Thymus (tissue), 14 donors: ENCODE measurements at places on chromosomes 13 and 19.
A peak's percentile ranks its signal among the peaks of the same experiment; 100 is the strongest.

- DNase-seq, result no peak
- H3K27ac ChIP-seq, result no peak overlapping the region
- peaks cover 2% of the 10 kb centered on the region for H3K27me3 ChIP-seq
- H3K4me1 ChIP-seq, result no peaks in the 10 kb centered on the region
Observed at GRCh38 chr19:42563352-42564210, 31.1 kb downstream of the CEACAM8 start.

- H3K36me3 ChIP-seq, result no peaks in the 10 kb centered on the region
- peak overlapping the region; percentile 50 for H3K4me3 ChIP-seq
- H3K27me3 ChIP-seq, result peaks cover 69% of the 10 kb centered on the region
- no peak overlapping the region for H3K27ac ChIP-seq
Observed at GRCh38 chr13:26051231-26051656, 572 bp downstream of the SHISA2 start.

- peaks cover 40% of the 10 kb centered on the region for H3K36me3 ChIP-seq
- H3K4me3 ChIP-seq, result peak overlapping the region; percentile 54
Observed at GRCh38 chr19:18304458-18305310, 18.2 kb downstream of the LSM4 start.

- H3K4me3 ChIP-seq, result no peak overlapping the region
- no peaks in the 10 kb centered on the region for H3K4me1 ChIP-seq
- DNase-seq, result no peak
- H3K27ac ChIP-seq, result no peak overlapping the region
- H3K27me3 ChIP-seq, result no peaks in the 10 kb centered on the region
- no peaks in the 10 kb centered on the region for H3K36me3 ChIP-seq
Observed at GRCh38 chr19:6963244-6963852, 57.9 kb downstream of the MBD3L2B start.

DNA sequence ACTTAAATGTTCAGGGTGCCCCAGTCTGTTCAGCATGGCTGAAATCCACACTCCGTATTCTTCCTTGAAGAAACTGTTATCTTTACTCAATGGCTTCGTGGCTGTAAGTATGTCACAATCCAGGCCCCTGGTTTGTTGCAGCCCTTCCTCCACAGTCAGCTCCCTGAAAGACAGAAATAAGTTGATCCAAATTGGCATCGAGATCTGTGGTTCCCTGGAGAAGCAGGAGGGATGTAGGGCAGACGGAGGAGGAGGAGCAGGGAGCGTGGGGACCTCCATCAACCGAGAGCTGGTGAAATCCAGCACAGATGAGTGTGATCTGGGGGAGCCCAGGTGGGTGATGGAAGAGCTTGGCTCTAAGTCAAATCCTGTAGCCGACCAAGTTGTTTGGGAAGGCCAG lies 304 bp downstream of the TSPAN16 start:
- H3K27ac ChIP-seq, result no peak overlapping the region
- H3K27me3 ChIP-seq, result peaks cover 16% of the 10 kb centered on the region
- H3K4me1 ChIP-seq, result peaks cover 4% of the 10 kb centered on the region
- no peaks in the 10 kb centered on the region for H3K36me3 ChIP-seq

GRCh38 chr19:13831537-13832467 lies 36.6 kb downstream of the ZSWIM4 start:
- H3K4me1 ChIP-seq, result peaks cover 28% of the 10 kb centered on the region
- no peak overlapping the region for H3K4me3 ChIP-seq
- no peak for DNase-seq
- H3K36me3 ChIP-seq, result peaks cover 16% of the 10 kb centered on the region
- no peak overlapping the region for H3K27ac ChIP-seq

- no peak for DNase-seq
- H3K27me3 ChIP-seq, result no peaks in the 10 kb centered on the region
- peaks cover 67% of the 10 kb centered on the region for H3K36me3 ChIP-seq
- H3K27ac ChIP-seq, result peak overlapping the region; percentile 57
Observed at GRCh38 chr13:46131705-46132104, 26.9 kb upstream of the CPB2 start.

GRCh38 chr19:18109733-18110608 lies 12.4 kb downstream of the MAST3 start:
- H3K4me3 ChIP-seq, result peak overlapping the region; percentile 51
- peaks cover 3% of the 10 kb centered on the region for H3K27me3 ChIP-seq
- no peak overlapping the region for H3K27ac ChIP-seq
- DNase-seq, result no peak

DNA sequence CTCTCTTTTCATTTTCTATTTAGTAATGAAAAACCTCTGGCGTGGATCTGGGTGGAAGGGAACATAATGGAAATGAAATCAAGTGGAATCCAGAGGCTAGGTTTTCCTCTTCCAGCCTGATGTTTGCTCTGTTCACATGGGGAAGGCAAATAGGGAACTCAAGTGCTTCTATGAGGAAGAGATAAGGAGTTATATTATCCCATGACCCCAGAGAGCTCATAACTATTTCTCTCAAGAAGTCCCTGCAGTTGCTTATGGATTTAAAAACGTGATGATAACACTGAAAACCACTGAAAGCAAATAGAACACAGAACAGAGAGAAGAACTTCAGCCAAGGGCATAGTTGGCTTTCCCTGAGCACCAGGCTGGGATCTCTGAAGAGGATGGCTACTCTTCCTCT lies 157.8 kb downstream of the B3GLCT start:
- no peak overlapping the region for H3K27ac ChIP-seq
- no peak overlapping the region for H3K4me3 ChIP-seq
- DNase-seq, result no peak
- no peaks in the 10 kb centered on the region for H3K36me3 ChIP-seq
- H3K4me1 ChIP-seq, result no peaks in the 10 kb centered on the region
- no peaks in the 10 kb centered on the region for H3K27me3 ChIP-seq

GRCh38 chr19:1058112-1058511 lies 8.9 kb upstream of the ARHGAP45 start:
- no peaks in the 10 kb centered on the region for H3K4me1 ChIP-seq
- H3K36me3 ChIP-seq, result peaks cover 52% of the 10 kb centered on the region
- no peak overlapping the region for H3K27ac ChIP-seq
- H3K4me3 ChIP-seq, result no peak overlapping the region
- no peaks in the 10 kb centered on the region for H3K27me3 ChIP-seq

GRCh38 chr19:7506385-7507328 lies 9.2 kb upstream of the ZNF358 start:
- DNase-seq, result no peak
- peaks cover 4% of the 10 kb centered on the region for H3K27me3 ChIP-seq
- no peak overlapping the region for H3K27ac ChIP-seq
- H3K4me3 ChIP-seq, result no peak overlapping the region
- no peaks in the 10 kb centered on the region for H3K36me3 ChIP-seq

- DNase-seq, result no peak
- peaks cover 10% of the 10 kb centered on the region for H3K4me1 ChIP-seq
- no peaks in the 10 kb centered on the region for H3K27me3 ChIP-seq
- H3K27ac ChIP-seq, result no peak overlapping the region
- H3K4me3 ChIP-seq, result no peak overlapping the region
Observed at GRCh38 chr19:41401483-41401882, 3.9 kb downstream of the BCKDHA start.

DNA sequence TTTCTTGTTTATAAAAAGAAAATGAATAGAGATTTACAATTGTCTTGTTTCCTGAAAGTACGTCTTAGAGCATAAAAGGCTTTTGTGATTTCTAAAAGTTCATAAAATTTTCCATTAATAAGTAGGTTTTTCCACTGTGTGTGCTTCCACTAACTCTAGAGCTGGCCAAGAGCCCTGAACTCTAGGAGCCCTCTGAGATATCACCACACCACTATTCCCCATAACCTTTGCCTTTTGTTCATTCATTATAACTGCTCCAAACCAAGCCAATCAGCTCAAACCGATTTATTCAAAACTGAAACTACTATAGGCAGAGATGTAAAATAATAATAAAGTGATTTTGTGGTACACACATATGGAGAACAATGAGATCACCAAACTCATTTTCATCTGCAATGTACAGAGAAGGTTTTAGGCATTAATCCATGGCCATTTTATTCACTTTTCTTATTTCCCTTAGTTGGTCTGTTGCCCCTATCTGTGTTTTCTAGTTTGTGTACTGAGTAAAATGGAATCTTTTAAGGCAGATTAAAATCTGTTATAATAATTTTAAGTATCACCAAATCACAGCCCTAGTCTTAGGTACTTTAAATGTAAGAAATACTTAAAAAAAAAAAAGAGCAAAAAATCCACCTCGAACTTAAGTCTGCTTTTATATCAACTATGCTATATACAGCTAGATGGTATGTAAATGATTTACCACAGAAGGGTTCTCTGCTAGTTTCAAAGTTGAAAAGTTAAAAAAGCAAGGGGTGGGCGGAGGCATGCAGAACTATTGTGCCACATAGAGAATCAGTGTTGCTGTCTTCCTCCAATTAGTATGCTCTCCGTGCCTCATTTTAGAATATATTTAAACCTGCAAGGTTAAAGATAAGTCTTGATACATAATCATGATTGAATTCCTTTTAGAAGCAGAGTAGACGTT lies 311.3 kb downstream of the KLF12 start:
- no peak overlapping the region for H3K4me3 ChIP-seq
- H3K4me1 ChIP-seq, result peaks cover 2% of the 10 kb centered on the region

GRCh38 chr13:114256547-114256946 lies 21.9 kb downstream of the CDC16 start:
- no peak overlapping the region for H3K4me3 ChIP-seq
- H3K4me1 ChIP-seq, result peaks cover 3% of the 10 kb centered on the region
- no peak for DNase-seq

- no peaks in the 10 kb centered on the region for H3K27me3 ChIP-seq
- DNase-seq, result no peak
- no peaks in the 10 kb centered on the region for H3K4me1 ChIP-seq
- no peak overlapping the region for H3K27ac ChIP-seq
Observed at GRCh38 chr13:32173881-32174280, 141.3 kb downstream of the ZAR1L start.

GRCh38 chr19:36113894-36114720 lies 568 bp downstream of the POLR2I start:
- no peak for DNase-seq
- no peaks in the 10 kb centered on the region for H3K27me3 ChIP-seq
- peaks cover 20% of the 10 kb centered on the region for H3K4me1 ChIP-seq
- peak overlapping the region; percentile 87 for H3K27ac ChIP-seq

GRCh38 chr19:50861496-50862286 lies 7.0 kb downstream of the KLK3 start:
- no peaks in the 10 kb centered on the region for H3K4me1 ChIP-seq
- no peak overlapping the region for H3K4me3 ChIP-seq
- no peaks in the 10 kb centered on the region for H3K36me3 ChIP-seq

GRCh38 chr13:95677564-95678266 lies 776 bp downstream of the DNAJC3 start:
- peak overlapping the region; percentile 55 for H3K27ac ChIP-seq
- H3K4me1 ChIP-seq, result peaks cover 5% of the 10 kb centered on the region
- H3K4me3 ChIP-seq, result peak overlapping the region; percentile 84
- no peak for DNase-seq
- no peaks in the 10 kb centered on the region for H3K27me3 ChIP-seq

- H3K27ac ChIP-seq, result no peak overlapping the region
- peaks cover 4% of the 10 kb centered on the region for H3K4me1 ChIP-seq
- H3K4me3 ChIP-seq, result no peak overlapping the region
- H3K36me3 ChIP-seq, result peaks cover 62% of the 10 kb centered on the region
Observed at GRCh38 chr19:39351537-39352064, 9.4 kb downstream of the SAMD4B start.

- no peaks in the 10 kb centered on the region for H3K27me3 ChIP-seq
- H3K4me1 ChIP-seq, result no peaks in the 10 kb centered on the region
- peaks cover 46% of the 10 kb centered on the region for H3K36me3 ChIP-seq
- H3K27ac ChIP-seq, result no peak overlapping the region
Observed at GRCh38 chr19:7426986-7427385, 61.8 kb downstream of the PEX11G start.

- H3K27me3 ChIP-seq, result peaks cover 6% of the 10 kb centered on the region
- H3K27ac ChIP-seq, result no peak overlapping the region
- no peaks in the 10 kb centered on the region for H3K4me1 ChIP-seq
- H3K36me3 ChIP-seq, result no peaks in the 10 kb centered on the region
- DNase-seq, result peak; percentile 22
Observed at GRCh38 chr19:51712461-51713081, 11.2 kb downstream of the HAS1 start.

DNA sequence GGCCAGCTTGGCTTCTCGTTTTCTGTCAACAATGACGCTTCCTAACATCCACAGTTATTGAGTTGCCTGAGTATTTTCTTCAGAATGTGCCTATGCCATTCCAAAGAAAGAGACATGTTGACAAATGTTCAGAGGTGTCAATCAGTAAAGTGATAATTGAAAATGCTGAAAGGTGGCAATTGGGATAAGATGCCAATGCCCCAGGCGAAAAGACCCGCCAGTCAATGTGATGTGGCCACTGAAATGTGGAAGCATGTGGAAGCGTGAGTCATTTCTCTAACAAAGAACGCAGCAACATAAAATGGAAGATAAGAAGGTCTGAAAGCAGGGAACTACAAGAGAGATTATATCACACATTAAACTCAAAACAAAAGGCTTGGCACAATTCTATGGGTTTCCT lies 882.2 kb upstream of the SLC10A2 start:
- H3K4me1 ChIP-seq, result no peaks in the 10 kb centered on the region
- no peak overlapping the region for H3K4me3 ChIP-seq
- H3K27me3 ChIP-seq, result no peaks in the 10 kb centered on the region
- no peaks in the 10 kb centered on the region for H3K36me3 ChIP-seq
- no peak overlapping the region for H3K27ac ChIP-seq
- no peak for DNase-seq

DNA sequence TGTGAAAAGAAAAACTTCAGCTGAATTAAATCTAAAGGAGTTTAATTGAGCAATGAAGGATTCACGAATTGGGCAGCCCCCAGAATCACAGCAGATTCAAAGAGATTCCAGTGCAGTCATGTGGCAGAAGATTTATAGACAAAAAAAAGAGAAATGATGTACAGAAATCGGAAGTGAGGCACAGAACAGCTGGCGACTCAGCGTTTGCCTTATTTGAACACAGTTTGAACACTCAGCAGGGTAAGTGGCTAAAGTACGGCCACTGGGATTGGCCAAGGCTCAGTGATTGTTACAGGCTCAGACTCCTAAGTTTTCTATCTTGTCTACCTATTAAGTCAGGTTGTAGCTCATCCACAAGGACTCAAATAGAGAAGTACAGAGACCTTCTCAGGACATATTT lies 11.6 kb upstream of the CFAP97D2 start:
- no peaks in the 10 kb centered on the region for H3K4me1 ChIP-seq
- no peak overlapping the region for H3K27ac ChIP-seq
- H3K4me3 ChIP-seq, result no peak overlapping the region
- DNase-seq, result no peak

DNA sequence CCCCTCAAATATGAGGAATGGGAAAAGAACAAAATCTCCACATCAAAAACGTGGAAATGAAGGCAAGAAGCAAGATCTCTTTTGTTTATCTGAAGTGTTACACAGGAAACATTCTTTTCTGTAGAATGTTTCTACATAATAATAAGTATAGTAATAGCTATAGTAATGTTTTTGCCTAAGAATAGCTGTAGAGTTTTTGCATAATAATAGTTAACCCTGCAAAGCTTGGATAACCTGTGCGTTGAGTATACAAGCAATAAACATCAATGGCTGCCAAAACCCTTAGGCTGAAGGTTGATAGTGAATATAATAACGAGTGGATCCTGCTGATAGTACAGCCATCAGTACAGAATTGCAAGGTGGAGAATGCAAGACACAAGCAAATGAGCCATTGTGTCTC lies 11.1 kb upstream of the LILRA5 start:
- H3K27me3 ChIP-seq, result no peaks in the 10 kb centered on the region
- H3K4me1 ChIP-seq, result peaks cover 9% of the 10 kb centered on the region
- H3K36me3 ChIP-seq, result no peaks in the 10 kb centered on the region
- no peak overlapping the region for H3K27ac ChIP-seq
- DNase-seq, result no peak
